ENCODE measurements at places on chromosomes 2 and 18.
A peak's percentile ranks its signal among the peaks of the same experiment; 100 is the strongest.

GRCh38 chr2:157874997-157875640, 1.0 kb downstream of the ACVR1 start:
- no peaks in the 10 kb centered on the region for H3K4me1 ChIP-seq
- H3K4me3 ChIP-seq = peak overlapping the region; percentile 90
- no peaks in the 10 kb centered on the region for H3K36me3 ChIP-seq
- H3K27ac ChIP-seq = no peak overlapping the region
- peaks cover 7% of the 10 kb centered on the region for H3K27me3 ChIP-seq

GRCh38 chr2:27870724-27871123, 19.5 kb downstream of the RBKS start:
- no peaks in the 10 kb centered on the region for H3K36me3 ChIP-seq
- no peaks in the 10 kb centered on the region for H3K27me3 ChIP-seq

- H3K36me3 ChIP-seq = no peaks in the 10 kb centered on the region
- H3K27ac ChIP-seq = no peak overlapping the region
- no peaks in the 10 kb centered on the region for H3K4me1 ChIP-seq
- DNase-seq = no peak
- no peaks in the 10 kb centered on the region for H3K27me3 ChIP-seq
- H3K4me3 ChIP-seq = no peak overlapping the region
Measured at GRCh38 chr18:38847326-38847725, 1281.7 kb upstream of the CELF4 start.

DNA sequence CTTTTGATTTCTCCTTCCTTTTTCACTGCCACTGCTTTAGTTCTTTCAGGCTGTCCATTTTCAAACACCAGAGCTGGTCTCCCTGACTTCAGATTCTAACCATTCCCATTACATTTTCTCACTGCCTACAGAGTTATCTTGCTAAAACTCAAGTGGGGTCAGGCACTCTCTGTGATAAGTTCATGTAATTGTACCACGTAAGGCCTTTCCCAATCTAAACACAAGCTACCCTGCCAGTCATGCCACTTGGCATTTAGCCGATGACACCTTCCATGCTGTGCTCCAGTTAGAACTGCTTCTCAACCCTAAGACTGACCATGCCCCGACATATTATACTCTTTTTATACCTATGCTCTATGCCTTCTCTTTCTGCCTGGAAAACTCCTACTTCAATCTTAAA, 592.4 kb downstream of the DPP10 start:
- H3K4me3 ChIP-seq = no peak overlapping the region
- no peaks in the 10 kb centered on the region for H3K27me3 ChIP-seq
- DNase-seq = no peak
- no peak overlapping the region for H3K27ac ChIP-seq
- no peaks in the 10 kb centered on the region for H3K36me3 ChIP-seq

DNA sequence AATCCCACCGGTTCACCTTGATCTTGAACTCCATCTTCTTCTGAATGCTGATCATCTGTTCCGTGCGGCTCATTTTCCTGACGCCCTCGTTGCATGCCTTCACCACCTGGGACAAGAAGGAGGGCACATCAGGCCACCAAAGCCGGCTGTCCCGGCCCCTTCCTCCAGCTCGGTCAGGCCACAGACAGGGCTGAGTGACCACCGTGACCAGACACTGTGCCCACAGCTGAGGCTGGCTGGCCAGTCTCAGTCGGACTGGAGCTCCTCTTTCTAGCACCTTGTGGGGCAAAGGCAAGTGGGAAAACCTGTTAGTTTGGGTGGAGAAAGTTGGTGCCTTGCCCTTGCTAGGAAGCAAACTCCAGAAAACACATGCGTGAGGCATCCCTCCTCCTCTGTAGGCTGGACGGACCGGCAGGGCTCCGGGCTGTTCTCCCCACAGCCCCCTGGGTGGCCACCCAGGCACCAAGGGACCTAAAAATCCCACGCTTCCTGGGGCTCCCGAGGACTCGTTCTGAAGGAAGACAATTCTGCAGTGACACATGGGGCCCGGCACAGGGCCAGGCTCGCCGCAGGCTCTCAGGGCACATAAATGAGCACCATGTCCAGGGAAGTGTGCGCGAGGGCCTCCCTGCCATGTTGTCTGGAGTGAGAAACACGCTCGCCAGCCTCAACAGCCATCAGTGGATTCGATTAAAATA, 15.3 kb downstream of the SNORC start:
- H3K27ac ChIP-seq = no peak overlapping the region
- H3K36me3 ChIP-seq = no peaks in the 10 kb centered on the region
- DNase-seq = no peak
- no peaks in the 10 kb centered on the region for H3K27me3 ChIP-seq

DNA sequence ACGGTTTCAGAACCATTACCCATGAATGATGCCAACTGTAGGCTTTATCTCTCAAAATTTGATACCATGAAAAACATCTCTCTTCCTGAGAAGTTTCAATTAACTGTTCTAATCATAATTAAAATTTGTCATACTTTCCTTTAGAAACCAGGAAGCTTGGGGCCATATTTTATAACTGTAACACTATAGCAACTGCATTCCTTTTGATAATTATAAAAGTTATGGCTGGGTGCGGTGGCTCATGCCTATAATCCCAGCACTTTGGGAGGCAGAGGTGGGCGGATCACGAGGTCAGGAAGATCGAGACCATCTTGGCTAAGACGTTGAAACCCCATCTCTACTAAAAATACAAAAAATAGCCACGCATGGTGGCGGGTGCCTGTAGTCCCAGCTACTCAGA, 70.6 kb downstream of the DNAH7 start:
- H3K4me1 ChIP-seq = peaks cover 8% of the 10 kb centered on the region
- no peaks in the 10 kb centered on the region for H3K36me3 ChIP-seq
- no peak for DNase-seq

DNA sequence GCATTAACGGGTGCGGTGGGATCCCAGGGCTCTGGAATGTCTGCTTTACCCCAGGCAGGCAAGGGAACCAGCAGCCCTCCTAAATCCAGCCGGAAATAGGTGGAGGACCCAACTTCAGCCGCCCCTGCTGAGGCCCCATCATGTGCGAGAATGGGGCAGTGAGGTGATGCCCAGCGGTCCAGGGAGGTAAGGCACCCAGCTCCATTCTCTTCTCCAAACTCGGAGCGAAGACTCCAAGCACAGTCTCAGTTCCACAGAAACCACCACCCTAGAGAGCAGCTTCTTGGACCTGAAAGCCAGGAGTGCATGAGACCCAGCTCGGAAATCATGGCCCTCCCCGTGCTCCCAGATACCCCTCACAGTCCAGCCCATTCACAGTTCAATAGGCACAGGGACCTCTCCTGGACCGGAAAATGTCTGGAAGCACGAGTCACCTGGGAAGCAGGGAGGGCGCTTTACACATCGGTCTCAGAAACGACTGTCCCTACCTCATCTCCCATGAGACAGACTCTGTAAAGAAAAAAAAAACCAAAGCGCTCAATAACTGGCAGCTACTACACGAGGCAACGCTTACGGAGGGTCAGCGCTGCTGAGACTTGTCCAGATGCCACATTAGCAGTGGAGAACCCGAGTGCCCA, 2.0 kb downstream of the SDC1 start:
- H3K36me3 ChIP-seq = peaks cover 41% of the 10 kb centered on the region
- peaks cover 22% of the 10 kb centered on the region for H3K4me1 ChIP-seq
- H3K4me3 ChIP-seq = peak overlapping the region; percentile 16
- H3K27ac ChIP-seq = no peak overlapping the region
- DNase-seq = no peak

DNA sequence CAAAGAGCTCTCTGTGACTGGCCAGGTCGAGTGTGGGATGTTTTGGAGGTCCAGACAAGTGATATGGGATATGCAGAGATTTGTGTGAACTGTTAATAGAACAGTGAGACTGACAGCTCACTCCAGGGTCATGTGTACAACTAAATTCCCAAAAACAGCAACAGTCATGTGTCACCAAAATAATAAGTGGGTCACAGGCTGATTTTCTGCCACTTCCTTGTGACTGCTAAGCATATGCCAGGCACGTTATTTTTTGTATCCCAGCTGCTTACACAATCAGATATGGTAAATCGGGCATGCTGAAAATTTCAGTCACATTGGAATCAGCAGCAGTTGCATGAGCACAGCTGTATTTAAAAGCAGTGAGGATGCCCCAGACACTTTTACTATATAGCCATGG, 198.7 kb downstream of the PTGR3 start:
- DNase-seq = no peak
- H3K27me3 ChIP-seq = no peaks in the 10 kb centered on the region
- no peaks in the 10 kb centered on the region for H3K36me3 ChIP-seq
- peaks cover 1% of the 10 kb centered on the region for H3K4me1 ChIP-seq
- no peak overlapping the region for H3K4me3 ChIP-seq
- H3K27ac ChIP-seq = no peak overlapping the region

GRCh38 chr2:197600306-197600705, 75.1 kb downstream of the RFTN2 start:
- DNase-seq = no peak
- H3K27me3 ChIP-seq = no peaks in the 10 kb centered on the region
- H3K4me1 ChIP-seq = peaks cover 5% of the 10 kb centered on the region
- H3K27ac ChIP-seq = no peak overlapping the region
- peaks cover 13% of the 10 kb centered on the region for H3K36me3 ChIP-seq
- H3K4me3 ChIP-seq = no peak overlapping the region

DNA sequence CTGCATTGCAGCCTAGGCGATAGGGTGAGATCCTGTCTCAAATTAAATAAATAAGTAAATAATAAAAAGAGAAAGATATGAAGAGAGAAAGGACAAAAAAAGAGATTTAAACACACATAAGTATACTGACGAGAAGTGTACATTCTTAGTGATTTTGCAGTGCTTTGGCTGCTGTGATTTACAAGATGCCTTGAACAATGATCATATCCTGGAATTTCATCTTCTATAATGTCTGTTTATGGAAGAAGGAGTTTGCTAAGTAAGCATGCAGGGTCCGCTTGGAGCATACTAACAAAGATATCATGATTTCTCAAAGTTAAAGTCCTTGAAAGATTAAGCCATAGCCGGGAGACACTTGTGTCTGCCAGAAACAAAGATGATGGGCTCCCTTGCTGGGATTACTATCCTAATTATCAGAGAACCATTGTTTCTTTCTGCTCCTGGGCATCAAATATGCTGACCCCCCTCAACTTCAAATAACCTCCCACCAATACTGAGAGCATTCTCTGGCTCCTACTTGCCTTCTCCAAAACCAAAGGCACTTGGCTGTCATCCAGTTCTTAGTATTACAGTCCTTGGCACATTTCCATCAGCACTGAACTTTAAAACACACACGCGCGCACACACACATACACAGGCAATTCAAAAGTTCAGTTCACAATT, 47.5 kb upstream of the STAM2 start:
- H3K36me3 ChIP-seq = no peaks in the 10 kb centered on the region
- no peak overlapping the region for H3K27ac ChIP-seq
- no peak overlapping the region for H3K4me3 ChIP-seq
- H3K27me3 ChIP-seq = no peaks in the 10 kb centered on the region
- no peaks in the 10 kb centered on the region for H3K4me1 ChIP-seq

- H3K4me3 ChIP-seq = no peak overlapping the region
- no peaks in the 10 kb centered on the region for H3K27me3 ChIP-seq
- peaks cover 2% of the 10 kb centered on the region for H3K4me1 ChIP-seq
- H3K27ac ChIP-seq = no peak overlapping the region
Measured at GRCh38 chr2:4938206-4938605, 754.0 kb upstream of the SOX11 start.

DNA sequence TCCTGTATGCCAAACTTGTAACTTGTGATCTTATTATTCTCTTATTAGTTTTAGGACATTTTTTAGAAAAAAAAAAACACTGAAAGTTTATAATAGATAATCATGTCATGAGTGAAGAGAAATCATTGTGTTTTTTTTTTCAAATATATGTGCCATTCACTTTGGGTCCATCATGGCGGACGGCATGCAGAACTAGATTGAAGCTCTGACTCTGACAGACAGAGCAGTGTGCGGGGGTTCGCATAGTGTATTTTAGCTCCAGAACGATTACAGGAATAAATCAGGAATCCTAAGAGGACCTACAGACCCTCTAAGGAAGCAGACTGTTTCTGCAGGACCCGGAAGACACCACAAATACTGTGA, 484.4 kb upstream of the REG3G start:
- DNase-seq = no peak
- H3K27ac ChIP-seq = no peak overlapping the region
- no peaks in the 10 kb centered on the region for H3K36me3 ChIP-seq
- no peaks in the 10 kb centered on the region for H3K27me3 ChIP-seq
- no peak overlapping the region for H3K4me3 ChIP-seq

DNA sequence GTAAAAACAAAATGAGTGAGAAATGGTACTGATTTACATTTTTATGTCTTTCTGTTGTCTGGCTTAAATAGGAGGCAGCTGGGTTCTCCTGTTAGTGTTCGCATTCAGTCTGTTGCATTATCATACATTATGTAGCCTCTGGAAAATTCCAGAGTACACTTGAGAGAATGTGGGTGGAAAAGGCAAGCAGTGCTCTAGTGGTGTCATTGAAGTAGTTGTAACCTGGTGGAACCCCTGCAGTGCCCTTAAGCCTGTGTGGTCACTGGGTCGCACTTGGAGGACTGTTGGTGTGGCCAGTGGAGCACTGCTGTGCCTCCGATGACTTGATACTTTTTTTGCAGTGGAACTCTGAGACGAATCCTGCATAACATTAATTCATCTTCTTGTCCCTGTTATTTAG, 52.4 kb downstream of the USP14 start:
- no peak overlapping the region for H3K27ac ChIP-seq
- no peaks in the 10 kb centered on the region for H3K27me3 ChIP-seq
- no peak overlapping the region for H3K4me3 ChIP-seq
- no peak for DNase-seq
- H3K36me3 ChIP-seq = peaks cover 17% of the 10 kb centered on the region
- H3K4me1 ChIP-seq = no peaks in the 10 kb centered on the region

DNA sequence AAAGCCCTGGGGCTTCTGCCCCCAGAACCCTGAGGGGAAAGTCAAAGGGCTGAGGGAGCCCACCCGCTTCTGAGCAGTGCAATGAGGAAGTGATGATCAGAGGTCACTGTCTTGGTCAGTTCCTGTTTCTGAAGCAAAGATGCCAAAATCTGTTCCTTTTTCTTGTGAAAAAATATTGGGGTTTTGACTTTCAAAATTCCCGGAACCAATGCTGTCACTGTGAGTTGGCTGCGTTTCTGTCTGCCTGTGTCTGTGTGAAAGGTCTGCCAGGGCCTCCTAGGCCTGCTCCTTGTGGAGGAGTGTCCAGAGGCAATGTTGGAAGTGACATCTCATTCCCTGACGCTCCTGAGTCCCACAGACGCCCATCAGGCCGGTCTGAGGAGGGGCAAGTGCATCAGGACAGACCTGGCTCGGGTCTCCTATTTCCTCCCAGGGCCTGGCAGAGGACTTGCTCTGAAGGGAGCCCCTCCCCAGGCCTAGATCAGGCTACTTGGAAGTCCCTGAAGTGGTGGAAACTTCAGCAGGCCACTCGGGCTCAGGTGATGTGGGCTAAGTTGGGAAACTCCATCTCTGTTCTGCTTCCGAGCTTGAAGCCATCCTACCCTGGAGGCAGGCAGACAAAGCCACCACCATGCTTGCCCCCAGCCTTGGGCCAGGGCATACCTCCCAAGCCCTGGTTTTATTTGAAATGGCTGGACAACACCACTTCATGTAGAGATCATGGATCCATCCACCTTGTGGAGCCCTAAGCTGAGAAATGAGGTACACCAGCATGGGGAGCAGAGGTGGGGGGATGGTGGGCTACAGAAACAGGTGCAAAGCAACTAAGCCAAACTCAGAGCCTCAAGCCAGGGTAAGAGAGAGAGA, 51.0 kb downstream of the PKDCC start:
- no peaks in the 10 kb centered on the region for H3K36me3 ChIP-seq
- no peaks in the 10 kb centered on the region for H3K27me3 ChIP-seq
- no peak overlapping the region for H3K4me3 ChIP-seq
- no peak overlapping the region for H3K27ac ChIP-seq
- DNase-seq = no peak
- peaks cover 7% of the 10 kb centered on the region for H3K4me1 ChIP-seq

Data from neuronal stem cell (in vitro differentiated cells).